COLO829 (cell line): ENCODE measurements at places on chromosomes 4 and X.

DNA sequence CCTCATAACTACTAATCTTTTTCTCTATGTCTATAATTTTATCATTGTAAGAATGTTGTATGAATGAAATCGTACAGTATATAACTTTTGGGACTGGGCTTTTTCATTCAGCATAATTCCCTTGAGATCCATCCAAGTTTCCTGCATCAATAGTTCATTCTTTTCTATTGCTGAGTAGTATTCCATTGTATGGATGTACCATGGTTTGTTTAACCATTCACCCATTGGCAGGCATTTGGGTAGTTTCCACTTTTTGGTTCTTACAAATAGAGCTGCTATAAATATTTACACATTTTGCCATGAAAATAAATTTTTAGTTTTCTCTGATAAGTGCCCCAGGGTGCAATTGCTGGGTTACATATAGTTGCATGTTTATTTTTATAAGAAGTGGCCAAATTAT, 659.8 kb downstream of the RAPGEF2 start:
- no peak for DNase-seq

DNA sequence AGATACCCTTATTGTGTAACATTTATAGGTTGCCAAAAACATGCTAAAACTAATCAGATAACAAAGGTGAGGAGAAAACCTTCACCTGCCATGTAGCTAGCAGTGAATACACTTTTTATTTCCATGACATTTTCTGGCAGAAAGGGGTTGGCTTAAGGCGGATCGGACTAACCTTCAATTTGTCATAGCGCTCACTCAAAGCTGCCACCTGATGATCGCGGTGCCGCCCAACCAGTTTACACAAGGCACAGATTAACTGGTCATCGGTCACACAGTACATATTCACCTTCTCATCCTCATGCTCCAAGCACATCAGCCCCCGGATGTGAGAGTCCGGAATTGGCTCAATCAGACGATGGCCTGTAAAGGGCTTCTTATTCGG, 53.7 kb downstream of the MID1 start:
- DNase-seq: no peak

GRCh38 chrX:13254076-13254785, 65.6 kb downstream of the ATXN3L start:
- DNase-seq: no peak

DNA sequence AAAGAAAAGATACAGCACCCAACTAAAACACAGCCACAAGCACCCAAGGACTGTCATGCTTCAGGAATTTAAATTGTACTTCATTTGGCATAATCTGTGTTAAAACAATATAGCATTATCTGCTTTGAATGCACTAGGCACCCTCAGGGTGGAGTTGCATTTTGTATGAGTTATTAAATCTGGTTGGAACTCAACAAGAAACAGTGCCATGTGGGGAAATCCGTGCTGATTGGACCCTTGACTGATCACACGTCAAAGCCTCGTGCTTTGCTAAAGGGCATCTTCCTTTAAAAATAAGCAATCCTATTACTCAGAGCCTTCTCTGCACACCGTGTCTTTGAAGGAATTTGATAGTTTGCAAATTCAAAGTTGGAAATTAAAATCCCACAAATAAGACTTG, 35.4 kb downstream of the IGFBP7 start:
- peak; percentile 88 for DNase-seq

DNA sequence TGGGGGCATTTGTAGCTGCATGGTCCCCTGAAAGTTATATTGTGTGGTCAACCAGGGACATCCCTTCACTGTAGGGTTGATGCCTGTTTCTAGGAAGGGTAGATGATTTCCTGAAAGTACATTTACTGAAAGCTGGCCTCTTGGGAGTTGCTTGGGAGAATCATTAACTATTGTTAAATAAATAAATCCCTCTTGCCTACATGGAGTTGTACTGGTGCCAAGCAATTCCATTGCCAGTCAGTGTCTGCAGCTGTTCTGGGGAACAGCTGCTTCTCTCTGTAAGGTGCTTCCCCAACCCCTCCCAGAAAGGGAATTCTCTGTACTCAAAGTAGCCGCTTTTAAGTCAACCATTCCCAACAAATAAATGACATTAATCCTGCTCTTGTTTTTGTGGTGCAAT, 51.1 kb downstream of the C4orf51 start:
- no peak for DNase-seq

- no peak for DNase-seq
Observed at GRCh38 chrX:40530509-40530908, 50.3 kb upstream of the ATP6AP2 start.

GRCh38 chr4:129428454-129428853, 332.5 kb downstream of the C4orf33 start:
- no peak for DNase-seq

DNA sequence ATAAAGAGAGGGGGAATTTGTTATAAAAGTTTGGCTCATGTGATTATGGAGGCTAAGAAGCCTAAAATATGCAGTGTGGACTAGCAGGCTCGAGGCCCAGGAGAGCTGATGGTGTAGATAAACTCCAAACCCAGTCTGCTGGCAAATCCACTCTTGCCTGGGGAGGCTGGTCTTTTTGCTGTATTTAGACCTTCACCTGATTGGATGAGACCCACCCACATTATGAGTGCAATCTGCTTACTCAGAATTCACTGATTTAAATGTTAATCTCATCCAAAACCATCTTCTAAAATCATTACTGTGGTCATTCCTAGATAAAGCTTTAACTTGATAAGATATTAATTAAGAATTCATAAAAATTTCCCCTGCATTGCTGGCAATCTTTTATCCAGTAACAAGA, 473.2 kb downstream of the TMA16 start:
- no peak for DNase-seq

GRCh38 chrX:318739-319578, at the start of gene GTPBP6:
Gene GTPBP6, minus strand, starts transcription at chrX:318796. Its CDS starts 9 bp downstream, at chrX:318787.
- DNase-seq: peak; percentile 93

DNA sequence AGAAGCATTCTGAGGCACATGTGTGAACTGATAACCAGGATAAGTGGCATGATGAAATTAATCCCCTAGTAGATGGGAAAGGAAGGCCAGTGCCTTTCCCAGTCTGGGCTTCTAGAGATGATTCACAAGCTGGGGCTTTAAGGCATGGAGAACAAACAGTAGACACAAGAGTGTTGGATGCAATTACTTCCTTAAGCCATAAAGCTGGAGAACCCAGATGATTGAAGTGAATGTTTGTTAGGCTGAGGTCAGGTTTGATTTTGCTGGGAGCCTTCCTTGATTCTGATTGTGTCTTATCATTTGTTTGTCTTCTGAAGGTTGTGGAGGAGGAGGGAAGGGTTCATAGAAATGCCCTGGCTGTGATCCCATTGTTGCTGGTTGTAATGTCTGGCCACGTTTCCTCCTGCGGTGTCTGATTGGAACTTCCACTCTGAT, 125.2 kb downstream of the NHS start:
- DNase-seq: no peak

DNA sequence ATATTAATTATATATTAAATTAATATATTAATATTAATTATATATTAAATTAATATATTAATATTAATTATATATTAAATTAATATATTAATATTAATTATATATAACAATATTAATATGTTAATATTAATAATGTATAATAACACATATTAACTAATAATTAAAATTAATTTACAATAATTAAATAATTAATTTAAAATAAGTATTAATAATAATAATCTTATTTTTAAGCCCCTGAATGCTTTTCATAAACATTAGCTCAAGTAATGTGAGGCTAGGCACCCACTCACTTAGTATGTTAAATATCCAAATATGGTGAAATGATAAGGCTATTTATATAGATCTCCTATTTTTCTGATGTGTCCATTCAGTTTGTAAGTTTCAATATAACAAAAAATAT, 26.9 kb downstream of the NKX6-1 start:
- DNase-seq: no peak

DNA sequence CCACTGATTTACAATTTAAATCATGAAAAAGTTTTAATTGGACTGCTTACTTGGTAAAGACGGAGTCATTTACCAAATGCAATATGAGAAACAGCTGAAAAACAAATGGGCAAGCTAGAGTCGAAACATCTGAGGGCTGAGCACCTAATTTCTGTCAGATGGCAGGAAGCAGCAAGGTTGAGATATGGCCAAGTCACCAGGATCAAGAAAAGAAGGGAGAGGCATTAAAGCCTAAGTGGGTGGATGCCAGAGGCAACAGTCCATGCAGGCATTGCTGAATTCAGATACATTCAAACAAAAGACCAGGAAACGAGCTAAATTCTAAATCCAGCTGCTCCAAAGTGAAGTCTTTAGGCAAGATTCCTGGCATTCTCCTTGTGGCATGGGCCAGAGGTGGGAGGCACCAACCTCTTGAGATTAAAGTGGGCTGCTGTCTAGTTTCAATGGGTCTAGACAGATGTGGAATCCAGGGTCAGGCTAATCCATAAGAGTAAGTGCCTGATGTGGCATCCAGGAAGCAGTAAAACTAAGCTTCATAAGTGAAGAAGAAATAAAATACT, 8.0 kb upstream of the ARSJ start:
- no peak for DNase-seq

DNA sequence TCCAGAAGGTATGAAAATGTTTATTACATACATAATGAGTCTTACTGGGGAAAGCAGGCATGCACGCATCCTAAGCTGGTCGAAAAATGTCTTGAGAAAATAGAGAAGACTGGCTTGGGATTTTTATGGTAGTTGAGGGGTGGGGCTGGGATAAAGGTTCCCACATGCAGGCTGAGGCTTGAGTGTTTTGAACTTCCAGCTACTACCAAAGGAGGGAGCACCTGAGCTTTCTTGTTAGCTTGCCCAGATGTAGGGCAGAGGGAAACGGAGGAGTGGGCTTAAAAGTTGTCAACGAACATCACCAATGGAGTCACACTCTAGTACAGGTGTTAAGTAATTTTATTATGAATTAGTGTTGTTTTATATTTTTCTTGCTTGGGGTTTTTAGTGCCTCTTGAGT, 39.6 kb upstream of the SRPX start:
- DNase-seq: peak; percentile 46

DNA sequence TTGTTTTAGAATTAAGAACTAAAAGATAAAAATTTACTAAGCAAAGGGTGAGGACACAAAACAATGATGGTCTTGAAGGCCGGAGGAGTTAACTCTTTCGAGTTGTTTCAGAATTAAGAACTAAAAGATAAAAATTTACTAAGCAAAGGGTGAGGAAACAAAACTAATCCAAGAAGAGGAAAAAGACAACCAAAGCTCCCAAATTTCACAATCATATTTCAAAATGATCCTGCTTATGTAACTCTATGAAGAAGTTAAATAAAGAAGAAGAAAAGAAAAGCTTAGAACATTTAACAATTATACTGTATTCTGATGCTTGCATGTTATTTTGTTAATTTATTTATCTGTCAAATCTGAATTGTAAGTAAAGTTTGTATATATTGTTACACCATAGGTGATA, 154.8 kb upstream of the SLIT2 start:
- DNase-seq: no peak

GRCh38 chrX:118420462-118420861, 74.6 kb downstream of the WDR44 start:
- DNase-seq: no peak

GRCh38 chr4:65943076-65943475, 272.8 kb upstream of the EPHA5 start:
- peak; percentile 39 for DNase-seq

DNA sequence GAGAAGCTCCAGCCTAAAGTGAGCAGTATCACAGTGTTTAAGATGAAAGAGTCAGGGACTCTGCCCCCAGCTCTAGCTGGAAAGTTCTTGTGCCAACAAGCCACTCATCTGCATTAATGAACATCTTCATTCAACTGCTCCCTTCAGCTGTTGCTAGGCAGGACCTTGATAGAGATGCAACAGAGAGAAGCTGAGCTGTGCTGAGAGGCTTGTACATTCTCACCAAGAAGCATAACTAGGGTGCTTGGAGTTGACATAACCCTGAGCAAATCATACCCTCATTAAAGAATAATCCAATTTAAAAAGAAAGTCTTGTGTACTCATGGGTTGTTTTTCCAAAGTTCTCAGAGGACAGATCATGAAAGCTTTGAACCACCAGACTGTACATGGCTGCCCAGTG, 63.2 kb downstream of the ATXN3L start:
- DNase-seq: no peak

DNA sequence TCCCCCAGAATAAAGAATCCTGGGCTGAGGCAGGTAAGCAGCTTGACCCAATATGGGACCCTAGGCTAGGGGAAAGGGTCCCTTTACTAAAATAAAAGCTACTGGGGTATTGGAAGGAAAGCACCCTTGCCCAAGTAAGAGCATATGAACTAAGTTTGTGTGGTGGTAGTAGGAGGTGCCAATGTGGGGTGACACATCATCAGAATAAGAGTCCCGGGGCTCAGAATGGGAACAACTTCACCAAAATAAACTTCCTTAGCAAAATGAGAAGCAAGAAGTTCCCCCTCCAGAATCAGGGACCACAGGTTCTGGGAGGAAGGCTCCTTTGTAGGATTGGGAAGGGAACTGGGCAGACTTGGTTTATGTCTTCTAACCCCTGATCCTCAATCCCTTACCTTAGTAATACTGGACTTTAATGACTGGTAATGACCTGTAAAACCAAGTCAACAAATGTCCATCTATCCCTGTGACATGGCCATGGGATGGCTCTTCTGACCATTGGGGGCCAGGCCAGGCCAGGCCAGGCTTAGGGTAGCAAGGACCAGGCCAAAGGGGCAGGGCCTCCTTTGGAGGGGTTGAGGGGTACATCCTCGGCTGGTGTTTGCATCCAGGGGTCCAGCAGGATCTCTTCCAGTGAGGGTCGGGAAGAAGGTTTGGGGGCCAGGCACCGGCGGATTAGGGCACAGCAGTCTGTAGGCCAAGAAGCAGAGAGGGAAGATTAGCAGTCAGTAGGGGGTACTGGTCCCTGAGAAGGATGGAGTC, 2.3 kb upstream of the SLC35A2 start:
- no peak for DNase-seq

DNA sequence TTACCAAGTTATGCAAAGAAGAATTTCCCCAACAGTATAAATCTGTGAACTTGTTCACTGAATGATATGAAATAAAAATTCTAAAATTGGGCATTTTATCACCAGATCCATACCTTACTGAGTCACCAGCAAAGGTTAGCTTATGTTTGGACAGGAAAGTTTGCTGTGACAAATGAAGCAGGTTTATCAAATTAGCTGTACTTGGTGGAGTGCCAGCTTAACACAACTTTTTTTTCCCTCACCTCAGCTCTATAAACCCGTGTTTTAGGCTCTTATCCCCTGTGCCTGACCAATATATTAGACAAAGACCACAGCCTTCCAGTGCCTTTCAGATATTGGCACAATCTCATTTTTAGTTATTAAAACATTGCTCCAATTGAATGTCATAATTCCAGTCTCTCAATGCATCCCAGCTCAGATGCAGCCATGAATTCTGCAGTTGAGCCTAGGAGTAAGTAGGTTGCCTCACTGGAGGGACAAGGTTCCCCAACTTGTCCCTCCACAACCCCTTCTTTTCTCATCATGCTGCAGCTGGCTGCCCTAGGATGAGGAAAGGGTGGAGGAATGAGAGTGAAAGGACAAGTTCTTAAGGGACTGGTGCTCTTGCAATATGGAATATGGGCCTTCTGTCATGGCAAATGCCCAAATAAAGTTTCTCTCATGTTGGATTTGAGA, 27.0 kb upstream of the PDGFC start:
- no peak for DNase-seq

DNA sequence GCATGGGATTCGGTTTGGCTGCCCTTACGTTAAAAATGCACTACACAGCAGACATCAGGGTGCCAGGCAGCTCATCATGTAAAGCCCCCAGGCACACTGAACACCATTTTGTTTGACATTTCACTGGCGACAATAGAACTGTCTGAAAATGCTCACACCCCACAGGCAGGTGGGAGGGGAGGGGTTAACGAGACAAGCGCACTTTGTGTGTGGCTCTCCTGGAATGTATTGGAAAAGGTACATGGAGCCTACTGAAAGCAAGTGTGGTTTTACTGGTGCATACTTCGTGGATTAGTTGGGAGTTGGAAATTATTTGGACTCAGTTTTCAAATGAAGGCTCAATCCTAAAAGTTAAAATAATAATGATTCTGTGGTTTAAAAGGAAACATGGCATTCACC, 31.6 kb upstream of the PPARGC1A start:
- DNase-seq: no peak
